ENCODE measurements at places on chromosomes 4 and X.

DNA sequence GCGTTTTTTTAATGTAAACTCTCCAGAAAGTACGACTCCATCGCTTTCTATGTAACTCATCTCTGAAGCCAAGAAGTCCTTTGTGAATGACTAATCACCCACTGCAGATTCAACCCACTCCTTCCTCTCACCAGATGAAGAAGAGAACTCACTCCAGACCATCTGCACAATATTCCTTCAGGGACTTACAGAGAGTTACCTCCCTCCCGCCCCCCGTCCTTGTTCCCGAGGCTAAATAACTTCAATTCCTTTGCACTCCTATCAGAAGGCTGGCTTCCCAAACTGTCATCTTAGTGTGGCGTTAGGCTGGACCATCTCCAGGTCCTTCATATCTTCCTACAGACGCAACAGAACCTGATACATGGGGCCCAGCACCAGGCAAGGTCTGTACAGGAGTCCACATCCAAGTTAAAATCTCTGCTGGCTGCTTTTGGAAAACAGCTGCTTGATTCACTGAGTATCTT is 82.4 kb downstream of the AFAP1 start:
- peak; percentile 95 for DNase-seq

DNA sequence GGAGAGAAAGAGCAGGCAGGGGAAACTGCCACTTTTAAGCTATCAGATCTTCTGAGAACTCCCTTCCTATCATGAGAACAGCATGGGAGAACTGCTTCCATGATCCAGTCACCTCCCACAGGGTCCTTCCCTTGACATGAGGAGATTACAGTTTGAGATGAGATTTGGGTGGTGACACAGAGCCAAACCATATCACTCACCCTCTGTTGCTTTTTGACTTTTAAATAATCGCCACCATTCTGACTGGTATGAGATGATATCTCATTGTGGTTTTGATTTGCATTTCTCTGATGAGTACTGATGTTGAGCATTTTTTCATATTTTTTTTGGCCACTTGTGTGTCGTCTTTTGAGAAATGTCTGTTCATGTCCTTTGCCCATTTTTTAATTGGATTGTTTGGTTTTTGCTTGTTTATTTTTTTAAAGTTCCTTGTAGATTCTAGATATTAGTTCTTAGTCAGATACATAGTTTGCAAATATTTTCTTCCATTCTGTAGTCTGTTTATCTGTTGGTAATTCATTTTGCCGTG is 6.5 kb upstream of the PAQR3 start:
- no peak for DNase-seq

DNA sequence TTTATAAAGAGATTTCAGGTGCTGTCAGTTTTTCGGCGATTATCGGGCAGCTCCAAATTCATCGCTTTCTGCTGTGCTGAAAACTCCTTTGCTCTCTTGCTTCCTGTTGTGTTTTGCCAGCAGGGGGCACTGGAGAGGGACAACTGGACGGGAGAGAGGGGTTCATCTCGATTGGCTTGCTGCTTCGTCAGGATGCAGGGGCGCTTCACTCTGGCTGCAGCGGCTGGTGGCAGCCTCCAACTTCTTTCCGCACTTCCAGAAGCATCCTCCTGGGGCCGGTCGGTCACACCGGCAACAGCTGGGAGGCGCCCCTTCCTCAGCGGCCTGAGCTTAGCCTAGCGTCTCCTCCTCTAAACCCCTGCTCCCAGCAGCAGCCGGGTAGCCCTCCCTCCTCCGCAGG is 29.5 kb downstream of the MSL3 start:
- DNase-seq: peak; percentile 1

DNA sequence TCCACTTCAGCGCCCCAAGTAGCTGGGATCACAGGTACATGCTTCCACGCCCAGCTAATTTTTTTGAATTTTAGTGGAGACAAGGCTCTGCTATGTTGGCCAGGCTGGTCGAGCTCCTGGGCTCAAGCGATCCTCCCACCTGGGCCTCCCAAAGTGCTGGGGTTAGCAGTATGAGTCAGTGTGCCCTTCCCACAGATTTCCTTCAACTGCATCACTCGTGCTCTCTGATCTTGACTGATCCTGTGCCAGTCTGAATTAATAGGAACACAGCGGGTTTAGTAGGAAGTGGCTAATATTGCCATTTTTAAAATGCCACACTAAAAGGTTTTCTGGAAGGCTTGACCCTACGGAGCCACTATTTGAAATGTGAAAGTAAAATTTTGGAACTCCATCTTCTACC is 4.3 kb upstream of the SHROOM2 start:
- no peak for DNase-seq

GRCh38 chr4:1216869-1217294 is 32.0 kb downstream of the CTBP1 start:
- DNase-seq: no peak
